Lung (tissue), 17 donors: ENCODE measurements at places on chromosomes 1 and 21. TPM values are rescaled to one million over a fixed set of nuclear protein-coding genes. Genes with fewer than 3 reads are reported as not detected.

DNA sequence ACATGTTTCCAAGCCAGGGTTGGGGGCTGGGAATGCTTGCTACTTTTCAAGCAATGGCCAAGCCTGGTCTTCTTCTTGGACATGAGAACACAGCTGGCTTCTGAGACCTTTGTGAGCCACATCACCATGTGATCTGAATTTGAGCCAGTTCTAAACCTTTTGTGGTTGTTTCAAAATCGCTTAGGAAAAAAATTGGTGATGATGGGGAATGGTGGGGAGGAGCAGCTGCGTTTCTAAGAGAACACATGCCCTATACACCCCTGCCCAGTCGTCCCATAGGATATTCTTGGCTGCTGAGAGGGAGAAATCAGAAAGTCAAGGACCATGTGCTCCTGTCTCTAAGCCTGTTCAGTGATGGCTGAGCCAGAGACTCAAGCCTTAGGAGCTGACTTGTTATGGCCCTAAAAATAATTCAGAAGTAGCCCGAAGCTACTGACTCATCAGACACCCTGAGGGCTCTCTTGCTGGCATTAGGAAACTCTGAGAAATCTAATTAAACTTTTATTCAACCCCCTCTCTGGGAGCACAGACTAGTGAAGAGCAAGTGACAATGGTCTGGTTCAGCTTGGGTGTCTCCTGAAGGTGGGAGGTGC, 30.5 kb downstream of the CCDC185 start:
- H3K36me3 ChIP-seq: no peaks in the 10 kb centered on the region
- no peaks in the 10 kb centered on the region for H3K27me3 ChIP-seq
- H3K4me1 ChIP-seq: peaks cover 1% of the 10 kb centered on the region
- no peak overlapping the region for H3K4me3 ChIP-seq

DNA sequence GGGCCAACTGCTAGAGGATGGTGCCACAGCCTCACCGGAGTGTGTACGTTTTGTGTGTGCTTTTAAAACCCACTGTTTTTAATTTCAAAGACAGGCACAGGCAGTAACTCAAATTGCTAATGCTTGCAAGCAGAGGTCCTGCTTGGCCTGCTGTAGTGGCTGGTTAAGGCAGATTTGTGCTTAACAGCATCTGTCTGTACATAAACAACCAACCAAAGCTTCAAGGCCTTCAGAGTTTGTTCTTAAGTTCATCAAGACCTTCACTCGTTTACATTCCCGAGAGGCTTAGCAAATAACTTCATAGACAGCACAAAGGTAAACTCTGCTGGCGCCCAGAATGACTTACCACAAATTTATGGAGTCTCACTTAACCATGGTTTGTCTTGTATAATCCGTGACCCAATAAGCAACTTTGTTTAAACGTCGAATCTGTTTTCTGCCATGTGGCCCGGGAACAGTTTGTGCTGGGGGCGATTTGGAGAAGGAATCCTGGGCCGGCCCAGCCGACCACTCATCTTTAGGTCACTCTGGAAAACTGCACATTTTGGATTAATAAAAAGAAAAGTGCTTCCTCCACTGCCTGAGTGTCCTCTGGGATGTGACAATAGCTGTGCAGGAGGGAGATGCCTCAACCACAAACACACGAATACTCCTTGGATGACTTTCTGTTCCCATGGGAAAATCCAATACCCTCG, 58.1 kb downstream of the CAPZB start:
- H3K36me3 ChIP-seq: no peaks in the 10 kb centered on the region
- H3K27ac ChIP-seq: peak overlapping the region; percentile 2
- H3K4me3 ChIP-seq: no peak overlapping the region
- no peaks in the 10 kb centered on the region for H3K27me3 ChIP-seq

DNA sequence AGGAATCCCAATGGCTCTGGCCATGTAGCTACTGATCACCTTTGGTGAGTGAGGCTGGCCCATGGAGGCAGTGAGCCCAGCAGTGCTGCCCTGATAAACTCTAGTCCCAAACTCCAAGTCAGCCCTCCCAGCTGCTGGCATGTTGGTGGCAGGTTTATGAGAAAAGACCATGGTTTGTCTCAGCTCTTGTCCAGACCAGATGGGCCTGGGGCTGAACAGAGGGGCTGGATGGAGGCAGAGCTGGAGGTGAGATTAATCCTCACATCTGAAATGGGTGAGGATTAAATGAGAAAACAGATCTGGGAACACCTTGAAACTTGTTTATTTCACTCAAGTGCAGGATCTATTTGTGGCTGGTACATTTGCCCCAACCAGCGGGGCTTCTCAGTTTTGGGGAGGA, 3.2 kb downstream of the TMEM269 start:
- H3K4me3 ChIP-seq: no peak overlapping the region
- no peak for DNase-seq
- peaks cover 11% of the 10 kb centered on the region for H3K4me1 ChIP-seq
- H3K27ac ChIP-seq: no peak overlapping the region

DNA sequence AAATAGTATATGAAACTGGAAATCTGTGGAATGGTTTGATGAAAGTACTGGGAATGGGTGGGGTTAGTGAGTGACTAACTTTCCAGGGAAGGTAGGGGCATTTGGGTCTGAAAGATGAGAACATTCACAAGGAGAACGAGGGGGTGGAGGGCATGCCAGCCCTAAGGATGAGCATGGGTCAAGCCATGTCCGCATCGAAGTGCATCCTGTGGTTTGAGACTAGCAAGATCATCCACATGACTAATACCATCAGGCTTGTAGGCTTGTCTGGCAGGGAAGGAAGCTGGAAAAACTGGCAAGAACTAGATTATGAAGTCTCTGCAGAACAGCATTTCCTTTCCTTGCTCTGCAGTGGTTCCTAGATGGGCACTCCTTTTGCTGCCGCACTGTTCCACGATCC, 70.4 kb upstream of the UBE2U start:
- H3K4me3 ChIP-seq: no peak overlapping the region
- peaks cover 3% of the 10 kb centered on the region for H3K36me3 ChIP-seq
- H3K27me3 ChIP-seq: no peaks in the 10 kb centered on the region
- peaks cover 29% of the 10 kb centered on the region for H3K4me1 ChIP-seq
- DNase-seq: no peak

GRCh38 chr1:33805988-33806387, 57.9 kb upstream of the HMGB4 start:
- no peak overlapping the region for H3K27ac ChIP-seq
- no peak overlapping the region for H3K4me3 ChIP-seq
- no peaks in the 10 kb centered on the region for H3K4me1 ChIP-seq
- no peaks in the 10 kb centered on the region for H3K27me3 ChIP-seq

DNA sequence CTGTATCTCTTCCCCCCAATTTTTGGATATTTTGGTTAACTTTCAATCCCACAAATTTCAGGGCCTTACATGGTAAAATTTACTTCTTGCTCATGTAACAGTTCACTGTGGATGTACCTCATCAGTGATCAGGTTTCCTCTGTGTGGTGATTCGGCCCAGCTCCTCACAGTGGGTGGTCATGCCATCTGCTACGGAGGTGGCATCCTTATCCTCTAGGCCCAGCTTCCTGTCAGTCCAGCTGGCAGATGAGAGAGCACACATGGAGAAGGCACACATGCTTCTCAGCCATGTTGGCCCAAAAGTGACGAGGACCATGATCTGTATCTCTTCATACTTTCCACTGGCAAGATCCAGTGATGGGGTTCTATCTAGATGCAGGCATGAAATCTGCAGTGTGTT, 27.2 kb downstream of the PCBP3 start:
- H3K27ac ChIP-seq: no peak overlapping the region
- no peaks in the 10 kb centered on the region for H3K36me3 ChIP-seq
- DNase-seq: no peak
- no peaks in the 10 kb centered on the region for H3K4me1 ChIP-seq
- no peak overlapping the region for H3K4me3 ChIP-seq
- H3K27me3 ChIP-seq: no peaks in the 10 kb centered on the region

The GBP6 gene
- 1.3 TPM for total RNA-seq

GRCh38 chr1:114453361-114453784, 57.6 kb downstream of the TRIM33 start:
- H3K36me3 ChIP-seq: peaks cover 21% of the 10 kb centered on the region
- H3K27ac ChIP-seq: no peak overlapping the region
- H3K4me1 ChIP-seq: no peaks in the 10 kb centered on the region
- peak; percentile 15 for DNase-seq
- H3K27me3 ChIP-seq: no peaks in the 10 kb centered on the region
- H3K4me3 ChIP-seq: no peak overlapping the region
